Astrocyte of the hippocampus (primary cell): ENCODE measurements at places on chromosomes 4 and X.

DNA sequence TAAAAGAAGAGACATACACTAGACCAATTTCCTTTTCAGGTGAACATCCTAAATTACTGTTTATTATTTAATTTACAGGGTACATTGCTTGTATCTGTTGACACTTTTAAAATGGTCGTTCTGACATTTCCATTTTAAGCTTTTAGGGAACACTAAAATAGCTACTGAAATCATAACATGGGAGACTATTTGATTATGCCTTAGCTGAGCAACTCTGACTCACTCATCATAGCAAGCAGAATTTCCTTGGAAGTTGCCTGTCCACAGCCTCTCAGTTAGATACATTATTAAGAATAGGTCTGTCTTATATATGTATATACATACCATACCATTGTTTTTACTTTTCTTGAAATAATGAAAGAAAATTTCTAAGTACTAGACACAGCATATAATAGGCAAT, 22.0 kb downstream of the GUCY1B1 start:
- DNase-seq = peak; percentile 15

GRCh38 chr4:20185103-20185502, 66.6 kb upstream of the SLIT2 start:
- no peak for DNase-seq

- DNase-seq = no peak
Measured at GRCh38 chr4:144644368-144645101, 1.4 kb upstream of the HHIP start.

- no peak for DNase-seq
Measured at GRCh38 chr4:102298716-102299115, 46.6 kb downstream of the SLC39A8 start.

GRCh38 chr4:5863461-5864113, 29.3 kb downstream of the CRMP1 start:
- peak; percentile 93 for DNase-seq

DNA sequence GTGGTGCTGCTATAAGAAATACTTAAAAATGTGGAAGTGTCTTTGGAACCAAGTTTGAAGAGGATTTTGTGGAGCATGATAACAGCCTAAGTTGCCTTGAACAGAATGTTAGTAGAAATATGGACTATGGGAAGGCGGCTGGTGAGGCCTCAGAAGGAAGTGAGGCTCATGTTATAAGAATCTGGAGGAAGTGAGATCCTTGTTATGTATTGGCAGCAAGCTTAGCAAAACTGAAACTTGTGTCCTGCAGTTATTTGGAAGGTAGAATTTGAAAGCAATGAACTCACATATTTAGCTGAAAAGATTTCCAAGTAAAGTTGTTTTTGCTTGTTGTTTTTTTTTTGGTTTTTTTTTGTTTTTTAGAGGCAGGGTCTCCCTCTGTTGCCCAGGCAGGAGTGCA, 13.6 kb upstream of the MED14 start:
- no peak for DNase-seq

DNA sequence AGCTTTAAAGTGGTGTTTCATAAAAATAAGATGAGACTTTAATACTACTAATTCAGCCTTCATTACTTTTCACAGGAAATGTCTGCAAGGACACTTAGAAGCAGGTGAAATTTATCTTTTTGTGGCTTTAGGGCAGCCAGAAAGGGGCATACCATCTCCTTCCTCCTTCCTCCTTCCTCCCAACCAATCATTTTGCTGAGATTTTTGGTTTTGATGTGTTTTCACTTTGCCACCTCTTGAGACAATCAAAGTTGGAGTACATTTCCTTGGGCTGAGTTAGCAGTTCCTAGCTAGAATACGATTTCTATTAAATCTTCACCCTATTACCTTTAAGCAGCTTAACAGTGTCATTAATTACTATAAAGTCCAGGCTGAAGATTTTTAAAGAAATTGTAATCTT, 5.1 kb upstream of the NDST3 start:
- DNase-seq = no peak

- no peak for DNase-seq
Measured at GRCh38 chr4:38173935-38174518, 213.8 kb downstream of the PTTG2 start.

DNA sequence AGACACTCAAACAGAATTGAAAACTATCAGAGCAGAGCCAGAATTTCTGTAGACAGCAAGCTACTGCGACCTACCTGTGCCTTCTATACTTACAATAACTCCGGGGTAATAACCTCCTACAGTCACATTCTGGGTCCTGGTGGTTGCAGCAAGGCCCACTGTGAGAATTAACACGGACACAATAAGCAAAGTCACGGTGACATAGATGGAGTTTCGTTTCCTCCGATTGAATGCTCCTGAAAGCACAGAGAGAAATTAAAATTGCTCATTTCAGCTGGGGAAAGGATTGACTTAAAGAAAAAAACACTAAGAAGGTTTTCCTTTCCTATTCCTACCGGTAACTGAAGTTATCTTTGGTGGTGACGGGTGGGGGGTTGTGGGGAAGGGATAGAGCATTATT, 7.0 kb downstream of the TMEM255A start:
- no peak for DNase-seq

GRCh38 chrX:50805276-50805675, 8.7 kb downstream of the SHROOM4 start:
- no peak for DNase-seq

- DNase-seq = no peak
Measured at GRCh38 chr4:978957-979701, 5.8 kb upstream of the DGKQ start.

- no peak for DNase-seq
Measured at GRCh38 chr4:15665753-15666365, 10.7 kb upstream of the FBXL5 start.

DNA sequence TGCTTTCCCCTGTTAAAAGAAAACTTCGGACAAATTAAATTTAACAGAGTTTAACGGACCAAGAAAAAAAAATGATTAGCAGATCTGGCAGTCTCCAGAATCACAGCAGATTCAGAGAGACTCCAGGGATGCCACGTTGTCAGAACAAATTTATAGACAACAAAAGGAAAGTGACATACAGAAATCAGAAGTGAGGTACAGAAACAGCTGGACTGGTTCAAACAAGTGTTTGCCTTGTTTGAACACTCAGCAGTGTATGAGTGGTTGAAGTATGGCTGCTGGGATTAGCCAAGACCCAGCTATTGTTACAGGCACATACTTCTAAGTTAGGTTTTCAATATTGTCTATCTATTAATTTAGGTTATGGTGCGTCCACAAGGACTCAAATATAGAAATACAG, 19.1 kb downstream of the PIR start:
- DNase-seq = no peak
